Uterus (tissue), 4 donors: ENCODE measurements at places on chromosomes 4 and X. TPM values are rescaled to one million over a fixed set of nuclear protein-coding genes. Genes with fewer than 3 reads are reported as not detected.

Gene ERCC6L
- total RNA-seq: 0.52 TPM

Gene C4orf50
- total RNA-seq: 0.07 TPM

Gene CLCN4
- 3.6 TPM for total RNA-seq

Gene SPRY1
- 184 TPM for total RNA-seq

Gene MND1
- total RNA-seq: not detected

Gene DTHD1
- total RNA-seq: 2.4 TPM

Gene ADAM29
- total RNA-seq: not detected

Gene ARMCX4
- total RNA-seq: 27.8 TPM

DNA sequence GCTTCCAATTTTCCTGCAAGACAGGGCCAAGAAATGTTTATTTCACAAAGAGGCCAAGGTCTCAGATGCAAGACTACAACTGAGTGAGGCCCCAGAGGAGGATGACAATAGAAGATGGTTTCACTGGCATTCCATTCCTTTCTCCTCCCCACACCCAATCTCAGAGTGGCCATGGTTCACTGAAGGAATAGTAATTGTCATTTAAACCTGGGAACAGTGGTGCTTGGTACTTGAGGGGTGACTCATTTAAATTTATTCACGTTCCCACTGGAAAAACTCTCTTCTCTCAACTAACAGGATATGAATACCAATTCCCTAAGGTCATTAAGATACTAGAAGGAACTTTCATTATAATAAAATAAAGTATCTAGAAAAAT lies 35.3 kb upstream of the CXCL8 start:
- no peaks in the 10 kb centered on the region for H3K4me1 ChIP-seq
- DNase-seq: no peak
- H3K4me3 ChIP-seq: no peak overlapping the region
- H3K27ac ChIP-seq: peak overlapping the region; percentile 43

- no peak for DNase-seq
- no peak overlapping the region for H3K27ac ChIP-seq
- H3K4me1 ChIP-seq: no peaks in the 10 kb centered on the region
- no peaks in the 10 kb centered on the region for H3K27me3 ChIP-seq
Observed at GRCh38 chrX:1492421-1493012, 39.8 kb upstream of the ASMTL start.

- H3K36me3 ChIP-seq: no peaks in the 10 kb centered on the region
- H3K27ac ChIP-seq: peak overlapping the region; percentile 86
- H3K27me3 ChIP-seq: no peaks in the 10 kb centered on the region
- peak; percentile 68 for DNase-seq
- peaks cover 24% of the 10 kb centered on the region for H3K4me1 ChIP-seq
- H3K4me3 ChIP-seq: no peak overlapping the region
Observed at GRCh38 chr4:57102050-57102624, 8.0 kb downstream of the IGFBP7 start.

- H3K27me3 ChIP-seq: no peaks in the 10 kb centered on the region
- H3K4me3 ChIP-seq: no peak overlapping the region
- no peak overlapping the region for H3K27ac ChIP-seq
- no peak for DNase-seq
Observed at GRCh38 chrX:38837389-38837788, 36.1 kb downstream of the MID1IP1 start.

DNA sequence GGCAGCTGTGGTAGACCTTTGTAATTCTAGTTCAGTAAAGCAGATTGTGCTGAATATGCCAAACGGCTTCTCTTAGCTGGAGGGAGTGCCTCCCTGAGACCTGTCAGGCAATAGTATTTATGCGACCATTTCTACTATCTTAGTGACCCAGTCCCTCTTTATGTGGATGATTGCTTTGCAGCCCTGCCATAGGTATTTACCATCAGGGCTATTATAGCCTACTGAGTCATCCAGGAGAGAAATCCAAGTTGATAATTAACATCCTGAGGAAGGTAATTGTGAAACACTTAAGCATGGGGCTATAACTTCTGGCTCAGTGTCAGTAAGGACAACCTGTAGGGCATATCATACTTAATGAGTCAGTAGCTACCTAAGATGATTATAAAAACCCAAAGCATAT lies 103.9 kb upstream of the MAOA start:
- H3K36me3 ChIP-seq: no peaks in the 10 kb centered on the region
- H3K4me3 ChIP-seq: no peak overlapping the region
- H3K27me3 ChIP-seq: no peaks in the 10 kb centered on the region
- no peak overlapping the region for H3K27ac ChIP-seq
- H3K4me1 ChIP-seq: no peaks in the 10 kb centered on the region

DNA sequence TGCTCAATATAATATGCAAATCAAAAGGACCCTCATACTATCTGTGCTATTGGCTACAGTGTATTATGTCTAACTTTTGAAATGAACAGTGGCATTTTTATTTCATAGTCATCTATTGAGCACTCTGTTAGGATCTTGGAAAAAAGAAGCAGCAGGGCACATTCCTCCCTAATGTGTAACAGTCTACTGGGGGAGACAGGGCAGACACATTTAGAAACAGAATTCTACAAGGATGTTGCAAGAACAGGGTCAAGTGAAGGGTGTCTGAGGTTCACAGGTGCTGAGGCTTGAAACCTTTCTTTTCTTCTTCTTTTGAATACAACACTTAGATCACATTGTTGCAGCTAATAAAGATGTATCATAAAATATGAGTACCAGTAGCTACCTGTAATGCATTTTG lies 129.7 kb upstream of the SLC4A4 start:
- no peak for DNase-seq
- no peaks in the 10 kb centered on the region for H3K36me3 ChIP-seq

DNA sequence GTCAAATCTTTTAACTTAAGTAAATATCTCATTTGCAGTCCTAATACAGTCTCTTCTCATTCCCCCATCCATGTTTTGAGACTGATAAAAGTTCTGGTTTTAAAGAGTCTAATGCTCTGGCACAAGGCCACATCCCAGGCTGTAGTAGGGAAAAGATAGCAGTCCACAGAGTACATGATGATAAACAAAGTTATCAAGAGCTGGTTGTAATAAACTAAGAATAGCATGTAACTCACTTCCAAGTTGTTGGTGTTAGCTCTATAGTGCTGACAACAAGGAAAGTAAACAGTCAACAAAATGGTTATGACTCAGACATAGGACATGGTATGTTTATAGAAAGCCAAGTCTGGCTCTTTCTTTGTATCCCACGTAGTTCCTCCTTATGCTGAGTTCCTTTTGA lies 21.8 kb upstream of the AREG start:
- no peak overlapping the region for H3K27ac ChIP-seq
- no peak overlapping the region for H3K4me3 ChIP-seq
- no peaks in the 10 kb centered on the region for H3K36me3 ChIP-seq
- no peaks in the 10 kb centered on the region for H3K4me1 ChIP-seq
- no peaks in the 10 kb centered on the region for H3K27me3 ChIP-seq
- no peak for DNase-seq

DNA sequence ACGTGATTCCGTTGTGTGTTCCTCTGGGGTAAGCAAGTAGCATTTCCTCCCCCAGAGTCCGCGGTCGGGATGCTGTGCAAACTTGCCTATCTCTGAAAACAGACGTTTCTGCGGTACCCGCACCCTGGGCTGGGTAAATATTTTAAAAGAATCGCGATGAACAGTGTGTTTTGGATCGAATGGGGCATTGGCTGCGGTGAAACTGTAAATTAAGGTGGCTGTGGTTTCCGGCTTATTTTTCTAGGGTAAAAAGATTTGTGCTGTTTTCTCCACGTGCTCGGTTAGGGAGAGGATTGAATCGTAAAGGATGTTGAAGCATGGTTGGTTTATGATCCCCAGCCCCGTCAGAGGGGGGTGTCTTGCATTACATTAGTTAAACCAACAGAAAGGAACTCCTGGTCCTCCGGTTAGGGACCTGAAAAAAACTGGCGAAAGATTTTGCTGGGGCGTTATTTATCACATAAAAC lies 1.2 kb downstream of the HHIP start:
- no peak overlapping the region for H3K4me3 ChIP-seq
- H3K27ac ChIP-seq: no peak overlapping the region
- no peak for DNase-seq
- H3K4me1 ChIP-seq: no peaks in the 10 kb centered on the region
- no peaks in the 10 kb centered on the region for H3K27me3 ChIP-seq

DNA sequence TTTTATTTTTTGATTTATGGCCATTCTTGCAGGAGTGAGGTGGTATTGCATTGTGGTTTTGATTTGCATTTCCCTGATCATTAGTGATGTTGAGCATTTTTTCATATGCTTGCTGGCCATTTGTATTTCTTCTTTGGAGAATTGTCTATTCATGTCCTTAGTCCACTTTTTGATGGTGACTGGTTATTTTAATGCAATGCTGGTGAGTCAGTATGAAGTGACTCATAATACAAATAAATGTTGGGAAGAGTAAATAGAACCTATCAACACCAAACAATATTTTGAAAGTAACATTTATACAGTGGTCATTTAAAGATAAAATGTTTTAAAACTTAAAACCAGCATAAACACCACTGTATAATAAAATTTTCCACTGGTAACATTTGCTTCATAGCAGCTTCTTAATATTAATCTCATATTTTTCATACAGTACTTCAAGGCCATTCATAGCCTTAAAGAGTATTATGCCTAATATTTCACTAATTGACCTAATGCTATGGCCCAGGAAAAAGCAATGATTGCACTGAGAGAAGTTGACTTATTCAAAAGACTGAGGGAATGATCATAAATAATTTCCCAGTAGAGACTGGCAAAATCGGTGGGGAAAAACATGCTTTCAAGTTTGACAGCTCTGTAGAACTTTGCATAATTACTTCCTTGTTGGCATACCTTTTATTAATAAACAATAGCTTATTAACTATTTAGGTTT lies 33.9 kb downstream of the CASK start:
- no peak for DNase-seq
- no peaks in the 10 kb centered on the region for H3K27me3 ChIP-seq
- H3K36me3 ChIP-seq: no peaks in the 10 kb centered on the region

DNA sequence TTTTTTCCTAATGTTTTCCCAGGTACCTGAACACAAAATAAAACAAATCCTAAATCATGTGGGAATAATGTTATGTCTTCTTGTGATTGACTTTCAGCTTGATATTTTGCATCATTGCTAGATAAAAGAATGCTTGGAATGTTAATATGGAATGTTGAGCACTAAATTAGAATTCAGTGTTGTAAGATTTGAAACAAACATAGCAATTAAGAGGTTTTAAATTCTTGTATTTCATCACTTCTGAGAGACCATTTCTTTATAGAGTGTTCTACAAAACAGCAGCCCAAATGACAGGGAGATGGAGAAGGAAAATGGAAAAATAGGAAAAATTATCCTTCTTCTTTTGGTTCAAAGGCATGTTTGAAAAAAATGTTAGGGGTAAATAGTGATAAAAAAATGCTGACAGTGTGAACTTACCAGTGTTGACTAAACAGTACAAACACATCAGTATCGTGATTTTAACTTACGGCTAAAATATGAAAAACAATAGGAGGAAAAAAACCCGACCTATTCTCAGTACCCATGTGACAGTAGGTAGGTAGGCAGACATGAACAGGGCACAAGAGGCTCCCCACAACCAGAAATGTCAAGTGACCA lies 102.6 kb upstream of the PDE5A start:
- H3K27ac ChIP-seq: no peak overlapping the region
- H3K4me1 ChIP-seq: no peaks in the 10 kb centered on the region
- no peaks in the 10 kb centered on the region for H3K27me3 ChIP-seq
- H3K36me3 ChIP-seq: no peaks in the 10 kb centered on the region
- DNase-seq: no peak

- H3K27me3 ChIP-seq: no peaks in the 10 kb centered on the region
- H3K4me1 ChIP-seq: no peaks in the 10 kb centered on the region
- no peak for DNase-seq
- H3K27ac ChIP-seq: no peak overlapping the region
- no peaks in the 10 kb centered on the region for H3K36me3 ChIP-seq
- H3K4me3 ChIP-seq: no peak overlapping the region
Observed at GRCh38 chrX:12804655-12805054, 13.4 kb downstream of the PRPS2 start.

DNA sequence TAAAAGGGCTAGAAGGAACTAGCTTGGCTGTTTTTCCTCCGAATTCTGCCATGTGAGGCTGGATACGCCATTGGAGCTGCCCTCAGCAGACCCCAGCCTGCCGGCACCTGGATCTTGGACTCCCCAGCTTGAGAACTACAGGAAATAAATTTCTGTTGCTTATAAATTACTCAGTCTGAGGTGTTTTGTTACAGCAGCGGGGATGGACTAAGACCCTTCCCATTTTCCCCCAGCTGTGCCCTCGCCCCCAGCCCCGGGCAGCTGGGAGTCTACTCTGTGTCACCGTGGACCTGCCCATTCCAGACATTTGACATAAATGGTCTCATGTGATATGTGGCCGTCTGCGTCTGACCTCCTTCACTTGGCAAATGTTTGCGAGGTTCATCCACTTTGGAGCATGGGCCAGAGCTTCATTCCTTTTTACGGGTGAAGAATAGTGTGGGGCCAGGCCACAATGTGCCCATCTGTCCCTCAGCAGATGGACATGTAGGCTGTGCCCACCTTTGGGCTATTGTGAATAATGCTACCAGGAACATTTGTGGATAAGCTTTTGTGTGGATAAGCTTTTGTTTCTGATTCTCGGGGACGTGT lies 30.7 kb upstream of the SPON2 start:
- peaks cover 7% of the 10 kb centered on the region for H3K4me1 ChIP-seq
- no peak overlapping the region for H3K4me3 ChIP-seq
- no peak for DNase-seq
- peak overlapping the region; percentile 97 for H3K27ac ChIP-seq

DNA sequence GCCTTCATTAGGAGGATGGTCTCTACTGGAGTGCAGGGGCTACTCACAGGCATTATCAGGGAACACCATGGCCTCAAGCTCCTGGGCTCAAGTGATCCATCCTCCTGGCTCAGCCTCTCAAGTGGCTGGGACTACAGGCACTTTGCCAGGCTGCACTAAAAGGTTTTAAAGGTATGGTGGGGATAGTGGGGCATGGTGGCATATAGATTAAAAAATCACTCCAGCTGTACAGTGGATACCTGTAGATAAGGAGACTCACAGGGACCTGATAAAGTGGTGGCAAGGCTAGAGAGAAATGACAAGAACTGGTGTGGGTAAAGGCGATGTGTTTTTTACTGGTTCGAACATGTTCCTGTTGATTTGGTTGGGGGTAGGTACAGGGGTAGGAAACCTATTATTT lies 5.9 kb downstream of the ZAR1 start:
- no peak overlapping the region for H3K27ac ChIP-seq
- no peaks in the 10 kb centered on the region for H3K27me3 ChIP-seq
- H3K36me3 ChIP-seq: no peaks in the 10 kb centered on the region
- H3K4me1 ChIP-seq: no peaks in the 10 kb centered on the region
- H3K4me3 ChIP-seq: no peak overlapping the region
- DNase-seq: no peak

- H3K27ac ChIP-seq: no peak overlapping the region
- no peaks in the 10 kb centered on the region for H3K36me3 ChIP-seq
- H3K4me1 ChIP-seq: peaks cover 6% of the 10 kb centered on the region
- no peak for DNase-seq
- peak overlapping the region; percentile 68 for H3K4me3 ChIP-seq
- H3K27me3 ChIP-seq: no peaks in the 10 kb centered on the region
Observed at GRCh38 chr4:109701566-109702410, 1.5 kb downstream of the CASP6 start.

DNA sequence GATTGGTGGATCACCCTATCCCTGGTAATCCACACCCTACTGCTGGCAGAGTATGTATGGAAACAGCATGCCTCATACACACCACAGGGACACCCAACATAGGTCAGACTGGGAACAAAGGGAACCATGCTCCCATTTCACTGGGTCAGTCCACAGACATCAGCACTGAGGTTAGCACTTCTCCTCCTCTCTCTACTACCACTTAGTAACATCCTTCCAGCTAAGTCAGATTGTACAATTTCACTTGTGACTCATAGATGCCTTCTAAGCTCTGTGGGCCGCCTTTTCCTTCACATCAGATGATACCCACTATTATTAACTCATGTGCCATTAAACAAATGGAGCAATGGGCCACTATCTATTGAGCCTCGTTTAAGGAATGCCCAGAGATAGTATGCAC lies 15.5 kb upstream of the ZXDA start:
- no peaks in the 10 kb centered on the region for H3K36me3 ChIP-seq
- no peak overlapping the region for H3K4me3 ChIP-seq
- no peak for DNase-seq
- H3K4me1 ChIP-seq: no peaks in the 10 kb centered on the region
